ENCODE measurements at places on chromosomes 13 and 19.

DNA sequence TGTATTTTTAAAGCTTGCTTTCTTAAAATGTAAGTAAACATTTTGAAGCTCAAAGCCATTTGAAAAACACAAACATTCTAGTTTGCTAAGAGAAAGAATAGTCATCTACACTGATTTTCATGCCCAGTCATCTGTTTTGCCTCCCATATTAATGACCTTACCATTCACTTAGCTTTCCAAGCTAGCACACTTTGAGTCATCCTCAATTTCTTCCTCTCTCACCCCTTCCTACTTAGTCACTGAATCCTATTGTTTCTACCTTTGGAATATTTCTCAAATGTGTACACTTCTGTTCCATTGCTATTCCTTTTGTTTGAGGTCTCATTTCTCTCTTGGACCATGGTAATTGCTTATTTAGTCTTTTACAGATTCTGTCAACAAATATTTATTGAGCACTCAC is 7.3 kb upstream of the HS6ST3 start:
- no peak for DNase-seq

GRCh38 chr19:56252699-56253422 is 19.7 kb upstream of the EDDM13 start:
- DNase-seq: peak; percentile 45

GRCh38 chr13:73860501-73860900 is 273.7 kb downstream of the KLF12 start:
- DNase-seq: no peak

GRCh38 chr19:51252306-51253079 is 1.6 kb downstream of the SIGLECL1 start:
- DNase-seq: no peak

DNA sequence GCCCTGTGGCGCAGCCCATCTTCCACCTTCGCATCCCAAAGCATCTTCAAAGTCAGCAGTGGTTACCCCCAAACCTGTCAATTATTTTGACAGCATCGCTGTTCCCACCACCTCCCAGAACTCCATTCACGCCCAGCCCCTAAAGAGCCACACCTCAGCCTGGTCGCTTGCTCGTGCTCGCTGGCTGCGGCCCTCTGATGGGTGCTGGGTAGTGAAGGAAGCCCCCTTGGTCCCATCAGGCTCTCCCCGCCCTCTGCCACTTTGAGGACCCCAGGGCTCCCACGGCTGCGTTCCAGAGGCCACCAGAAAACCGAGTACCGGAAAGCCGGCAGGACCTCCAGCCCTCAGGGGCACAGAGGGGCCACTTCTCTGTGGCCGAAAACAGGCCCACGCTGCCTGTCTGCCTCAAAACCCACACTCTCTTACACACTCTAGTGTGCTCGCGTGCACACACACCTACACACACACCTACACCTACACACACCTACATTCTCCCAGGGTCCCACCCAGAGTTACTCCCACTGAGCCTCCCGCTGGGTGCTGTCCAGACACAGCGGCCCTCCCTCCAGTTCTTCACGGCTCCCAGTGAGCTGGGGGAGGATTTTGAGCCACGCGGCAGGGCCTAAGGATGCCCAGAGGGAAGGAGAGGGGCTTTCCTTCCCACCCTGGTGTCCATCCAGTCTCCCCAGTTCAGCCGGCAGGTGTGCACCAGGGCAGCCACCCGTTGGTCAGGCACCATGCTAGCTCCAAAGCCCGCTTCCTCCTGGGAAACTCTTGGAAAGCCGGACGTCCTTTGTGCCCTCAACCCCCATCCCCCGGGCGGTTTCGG is 1.9 kb downstream of the VSTM2B start:
- DNase-seq: no peak

- DNase-seq: no peak
Observed at GRCh38 chr19:19774354-19775033, 41.6 kb upstream of the ZNF14 start.

DNA sequence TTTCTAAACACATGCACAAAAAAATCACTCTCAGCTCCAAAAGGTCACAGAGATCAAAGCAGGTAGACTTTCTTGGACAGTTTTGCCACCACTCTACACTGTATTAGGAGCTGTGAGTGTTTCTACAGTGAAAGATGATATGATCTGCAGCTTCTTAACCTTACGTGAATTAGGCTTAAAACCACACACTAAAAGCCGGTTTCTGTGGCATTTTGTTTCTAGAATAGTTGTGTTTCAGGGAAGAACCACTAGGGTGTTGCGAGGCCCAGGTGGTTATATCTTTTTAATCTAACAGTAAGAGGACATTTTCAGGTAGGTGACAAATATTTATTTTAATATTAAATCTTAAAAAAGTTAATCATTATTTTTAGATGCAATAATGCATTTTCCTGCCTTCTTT is 216.4 kb downstream of the KLF5 start:
- no peak for DNase-seq

DNA sequence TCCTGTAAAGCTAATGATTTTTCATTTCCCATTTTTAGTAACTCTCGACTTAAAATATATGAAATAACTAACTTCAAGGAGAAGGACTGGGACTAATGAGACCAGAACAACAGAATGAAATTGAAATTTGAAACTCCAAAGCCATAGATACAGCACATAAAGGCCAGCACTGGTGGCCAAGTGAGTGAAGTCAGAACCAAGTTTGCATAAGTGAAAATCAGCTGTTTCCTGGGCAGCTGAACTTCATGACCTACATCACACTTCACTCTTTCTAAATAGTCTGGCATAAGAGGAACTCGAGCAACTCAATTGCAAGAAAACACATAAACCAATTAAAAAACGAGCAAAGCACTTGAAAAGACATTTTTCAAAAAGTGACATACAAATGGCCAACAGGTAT is 84.5 kb downstream of the DCLK1 start:
- DNase-seq: no peak

DNA sequence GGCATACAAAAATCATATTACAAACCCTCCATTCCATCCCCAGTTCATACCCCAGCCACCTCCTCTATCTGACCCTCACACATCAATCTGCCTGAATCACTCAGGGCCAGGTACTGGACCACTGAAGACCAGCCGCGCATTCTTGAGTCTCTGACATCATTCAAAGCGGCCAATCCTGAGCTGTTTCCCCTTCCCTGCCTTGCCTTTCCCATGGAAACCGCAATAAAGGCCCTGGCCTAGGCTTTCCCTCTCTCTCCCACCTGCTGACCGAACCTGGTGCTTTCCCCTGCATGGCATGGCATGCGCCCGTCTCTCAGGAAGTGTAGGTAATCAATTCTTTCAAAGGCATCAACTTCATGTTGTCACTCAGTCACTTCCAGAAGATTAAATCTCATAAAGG is 17.7 kb upstream of the HIF3A start:
- DNase-seq: no peak

GRCh38 chr13:72536714-72537394 is 190.6 kb downstream of the MZT1 start:
- no peak for DNase-seq

- no peak for DNase-seq
Observed at GRCh38 chr13:84821261-84821660, 939.0 kb upstream of the SLITRK1 start.

- no peak for DNase-seq
Observed at GRCh38 chr13:30510811-30511371, 45.2 kb upstream of the HMGB1 start.

DNA sequence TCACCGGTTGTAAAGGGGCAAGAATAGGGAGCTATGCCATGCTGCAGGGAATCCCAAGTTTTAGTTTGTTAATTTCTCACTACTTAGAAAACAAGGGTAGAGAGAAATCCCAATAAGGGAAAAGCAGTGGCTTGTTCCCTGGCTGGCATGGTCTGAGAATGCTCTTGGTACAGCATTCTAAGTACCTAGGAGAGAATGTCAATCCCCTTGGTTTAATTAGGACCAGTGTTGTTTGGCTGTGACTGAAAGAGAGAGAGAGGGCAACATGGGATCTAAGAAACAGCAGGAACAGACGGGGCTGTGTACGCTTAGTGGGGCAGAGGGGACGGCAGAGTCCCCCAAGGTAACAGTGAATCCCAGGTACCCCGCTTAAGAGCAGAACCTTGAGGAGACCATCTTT is 228.8 kb downstream of the PCDH9 start:
- DNase-seq: no peak

DNA sequence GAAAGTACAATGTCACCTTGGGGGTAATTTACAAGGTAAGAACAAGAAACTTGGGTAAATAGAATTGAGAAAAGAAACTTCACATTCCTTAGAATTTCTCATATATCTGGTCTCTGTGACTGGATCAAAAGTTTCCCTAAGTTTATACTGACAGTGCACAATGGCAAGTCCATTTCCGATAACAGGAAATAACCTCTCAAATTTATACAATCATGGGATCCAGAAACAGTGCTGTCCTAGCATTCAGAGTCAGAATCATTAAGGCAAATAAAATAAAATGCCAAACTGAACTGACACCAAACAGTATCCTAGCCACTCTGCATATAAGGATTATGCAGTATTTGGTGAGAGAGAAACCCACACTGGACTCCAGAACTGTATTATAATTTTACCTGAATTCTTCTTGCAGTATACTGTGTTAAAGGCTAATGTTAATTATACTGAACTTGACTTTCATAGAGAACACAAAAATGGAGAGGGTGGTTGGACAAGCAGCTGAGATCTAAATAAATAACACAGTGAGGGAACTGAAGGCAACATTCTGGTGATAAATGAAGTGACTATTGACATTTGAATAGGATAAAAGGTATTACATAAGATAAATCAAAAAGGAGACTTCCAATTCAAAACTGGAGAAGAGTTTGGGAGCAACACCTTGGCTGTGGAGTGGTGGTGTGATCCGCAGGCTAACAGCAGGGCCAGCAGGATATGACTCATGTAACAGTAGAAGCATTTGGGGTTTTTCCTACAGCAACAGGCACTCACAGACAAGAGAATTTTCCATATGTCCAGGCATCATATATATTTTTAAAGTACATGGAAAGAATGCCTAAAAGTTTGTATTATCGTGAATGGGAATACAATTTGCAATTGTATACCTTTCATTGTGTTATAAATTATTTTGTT is 932.5 kb upstream of the MIR17HG start:
- DNase-seq: no peak

GRCh38 chr13:59363313-59363712 is 800.4 kb downstream of the DIAPH3 start:
- DNase-seq: no peak

- no peak for DNase-seq
Observed at GRCh38 chr19:2602391-2603181, 99.9 kb downstream of the GNG7 start.

- DNase-seq: no peak
Observed at GRCh38 chr13:114043421-114044053, 69.7 kb upstream of the C13orf46 start.

DNA sequence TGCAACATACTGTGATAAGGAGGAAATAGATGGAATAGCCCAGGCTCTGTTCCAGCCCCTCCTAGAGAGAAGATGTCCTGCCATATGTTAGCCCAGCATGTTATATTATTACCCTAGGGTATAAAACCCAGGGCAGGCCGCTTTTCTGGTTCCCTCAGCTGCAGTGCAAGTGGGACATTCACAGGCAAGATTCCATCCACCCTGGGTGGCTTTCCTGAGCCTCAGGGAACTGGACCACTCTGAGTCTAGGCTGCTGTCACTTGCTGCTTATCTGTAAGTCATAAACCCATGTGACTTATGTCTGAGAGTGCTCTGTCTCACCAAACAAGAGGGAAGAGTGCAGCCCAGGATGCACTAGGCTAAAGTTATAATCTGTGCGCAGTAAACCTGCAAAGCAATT is 413.2 kb downstream of the MZT1 start:
- DNase-seq: no peak
